ENCODE measurements at places on chromosomes 5 and 9.
A peak's percentile ranks its signal among the peaks of the same experiment; 100 is the strongest.

- no peak for DNase-seq
Measured at GRCh38 chr5:143101725-143102386, 301.6 kb downstream of the NR3C1 start.

DNA sequence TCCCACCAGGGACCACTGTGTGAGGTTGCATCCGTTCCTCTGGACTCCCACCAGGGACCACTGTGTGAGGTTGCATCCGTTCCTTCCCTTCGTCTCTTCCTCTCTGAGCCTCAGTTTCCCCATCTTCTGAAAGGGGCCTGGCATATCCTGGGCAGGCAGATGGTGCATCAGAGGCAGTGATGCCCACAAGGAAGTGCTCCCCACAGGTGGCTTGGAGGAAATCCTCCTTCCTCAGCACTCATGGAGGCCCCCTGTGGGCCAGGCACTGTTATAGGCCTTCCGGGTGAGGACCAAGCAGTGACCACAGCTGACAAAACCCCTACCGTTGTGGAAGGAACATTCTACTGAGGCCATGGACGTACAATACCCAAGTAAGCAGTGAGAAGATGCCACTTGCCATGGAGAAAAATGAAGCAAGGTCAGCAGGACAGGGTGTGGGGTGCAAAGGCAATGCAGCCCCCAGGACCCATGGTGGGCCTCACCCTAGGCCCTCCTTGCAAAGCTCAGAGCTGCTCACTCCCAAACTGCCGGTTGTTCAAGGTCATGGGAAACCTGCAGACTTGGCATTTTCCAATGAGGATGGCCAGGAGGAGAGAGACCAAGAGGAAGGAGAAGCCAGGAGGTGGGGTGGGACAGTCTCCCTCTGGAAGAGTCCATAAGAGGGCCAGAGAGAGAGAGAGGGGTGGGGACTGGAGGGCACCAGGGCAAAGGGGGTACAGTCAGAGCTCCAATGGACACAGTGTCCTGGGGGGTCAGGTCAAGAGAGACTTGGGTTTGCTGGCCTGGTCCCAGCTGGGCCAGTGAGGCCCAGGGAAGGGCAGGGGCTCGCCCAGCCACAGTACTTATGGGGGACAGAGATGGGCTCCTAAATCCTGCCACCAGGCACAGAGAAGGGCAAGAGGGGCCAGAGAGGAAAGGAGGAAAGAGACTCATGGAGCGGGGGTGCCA is 51.1 kb downstream of the C9orf50 start:
- DNase-seq = peak; percentile 45

- DNase-seq = peak; percentile 31
Measured at GRCh38 chr5:96117771-96118651, 156.4 kb upstream of the ELL2 start.

DNA sequence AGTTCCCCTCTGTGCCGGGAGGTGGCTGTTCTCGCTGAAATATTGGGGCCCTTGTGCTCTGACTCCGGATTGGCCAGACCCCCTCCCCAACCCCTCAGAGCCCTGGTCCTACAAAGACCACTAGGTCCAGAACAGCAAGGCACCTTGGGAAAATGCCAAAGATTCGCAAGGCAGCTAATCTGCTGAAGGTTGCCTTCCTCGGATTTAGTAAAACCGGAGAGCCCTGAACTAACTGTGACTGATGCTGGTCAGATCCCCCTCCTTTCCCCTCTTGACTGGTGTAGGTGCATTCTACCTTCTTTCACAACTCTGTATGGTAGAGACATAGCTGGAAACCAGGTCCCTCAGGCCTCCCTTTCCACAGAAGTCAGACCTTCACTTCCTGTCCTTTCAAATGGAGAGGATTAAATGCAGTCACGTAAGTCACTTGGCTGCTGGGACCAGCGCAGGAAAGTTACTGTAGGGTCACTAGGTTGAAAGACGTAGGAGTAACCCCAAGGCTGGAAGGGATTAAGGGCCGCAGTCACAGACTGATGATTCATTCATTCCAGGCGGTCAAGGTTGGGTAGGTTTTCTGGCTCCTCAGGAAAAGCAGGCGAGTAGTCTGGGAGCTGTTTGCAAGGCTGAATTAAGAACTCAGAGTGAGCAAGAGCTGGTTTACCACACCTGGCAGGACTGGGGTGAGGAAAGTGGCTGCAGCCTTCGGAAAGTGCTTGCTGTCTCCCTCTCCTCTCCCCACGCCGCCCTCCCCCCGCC is 5.3 kb downstream of the BARX1 start:
- DNase-seq = no peak

GRCh38 chr9:129910628-129911567 is 75.6 kb downstream of the USP20 start:
- peak; percentile 99 for DNase-seq

- peak; percentile 93 for DNase-seq
Measured at GRCh38 chr5:154371687-154372086, 74.1 kb upstream of the SAP30L start.

DNA sequence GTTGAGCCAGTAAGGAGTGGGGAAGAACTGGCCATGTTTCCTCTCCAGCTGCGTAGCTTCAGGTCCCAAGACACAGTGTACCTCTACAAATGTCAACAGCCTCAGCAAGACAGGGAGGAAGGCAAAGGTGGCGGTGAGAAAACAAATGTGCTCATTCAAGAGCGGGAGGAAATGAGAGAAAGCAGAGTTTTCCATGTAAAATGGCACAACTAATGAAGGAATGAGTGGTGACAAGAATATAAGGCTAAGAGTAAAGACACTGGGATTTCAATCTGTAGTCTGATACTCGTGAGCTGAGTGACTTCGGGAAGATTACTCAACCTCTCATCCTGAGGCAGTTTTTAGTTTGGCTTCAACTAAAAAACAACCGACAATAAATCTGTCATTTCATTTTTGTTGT is 67.6 kb downstream of the DPYSL3 start:
- DNase-seq = peak; percentile 39

- peak; percentile 91 for DNase-seq
Measured at GRCh38 chr9:124259158-124259808, 1.5 kb downstream of the NEK6 start.

DNA sequence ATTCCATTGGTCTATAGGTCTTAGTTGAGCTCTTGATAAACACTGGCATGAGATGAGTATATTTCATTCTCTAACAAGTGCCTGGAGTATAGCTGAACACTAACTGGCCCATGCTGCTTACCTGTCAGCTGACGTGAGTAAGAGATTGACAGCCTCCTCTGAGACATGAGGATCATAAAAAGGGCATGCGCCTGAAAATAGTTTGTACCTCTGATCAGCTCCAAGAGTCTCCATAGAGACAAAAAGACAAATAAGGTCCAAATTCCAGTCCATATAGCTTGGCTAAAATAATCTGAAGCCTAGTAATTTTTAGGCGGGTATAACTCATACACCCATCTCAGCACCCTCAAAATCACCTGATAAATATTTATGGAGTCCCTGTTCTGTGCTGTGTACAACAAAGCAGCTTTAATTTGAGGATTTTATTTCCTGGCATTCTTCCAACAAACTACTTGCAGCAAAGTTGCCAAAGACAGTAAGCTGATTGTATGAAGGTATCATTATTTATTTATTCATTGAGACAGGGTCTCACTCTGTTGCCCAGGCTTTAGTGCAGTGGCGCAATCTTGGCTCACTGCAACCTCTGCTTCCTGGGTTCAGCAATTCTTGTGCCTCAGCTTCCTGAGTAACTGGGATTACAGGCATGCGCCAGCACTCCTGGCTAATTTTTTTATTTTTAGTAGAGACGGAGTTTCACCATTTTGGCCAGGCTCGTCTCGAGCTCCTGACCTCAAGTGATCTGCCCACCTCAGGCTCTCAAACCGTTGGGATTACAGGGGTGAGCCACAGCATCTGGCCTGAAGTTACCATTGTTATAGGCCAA is 16.2 kb upstream of the FSD1L start:
- no peak for DNase-seq

DNA sequence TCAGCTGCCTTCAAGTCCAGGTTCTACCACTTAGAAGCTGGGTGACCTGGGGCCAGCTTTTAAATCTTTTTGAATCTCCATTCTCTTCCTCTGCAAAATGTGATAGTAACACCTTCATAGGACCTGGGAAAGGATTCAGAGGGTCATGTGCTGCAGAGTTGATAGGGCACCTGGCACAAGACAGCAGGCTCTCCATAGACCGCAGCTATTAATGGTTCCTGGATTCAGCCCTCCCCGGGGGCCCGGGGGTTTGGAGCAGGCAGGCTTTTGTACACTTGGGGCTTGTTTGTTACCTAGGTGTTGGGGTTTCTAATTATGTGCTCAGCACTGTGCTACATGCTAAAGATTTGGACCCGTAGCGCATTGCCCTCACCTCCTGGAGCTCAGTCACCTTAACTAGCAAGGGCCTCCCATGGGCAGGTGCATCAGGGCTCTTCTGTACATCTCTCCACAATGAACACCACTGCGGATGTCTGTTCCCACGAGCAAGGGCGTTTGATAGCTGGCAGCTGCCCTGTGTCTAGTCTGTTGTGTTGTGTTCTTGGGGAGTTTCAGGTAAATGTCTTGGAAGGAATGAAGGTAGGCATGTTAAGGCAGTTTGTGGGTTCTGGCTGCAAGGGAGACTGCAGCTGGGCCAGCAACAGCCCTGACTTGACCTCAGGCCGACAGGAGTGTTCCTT is 12.1 kb downstream of the PRRC2B start:
- DNase-seq = no peak

- peak; percentile 57 for DNase-seq
Measured at GRCh38 chr5:87231037-87231808, 36.5 kb upstream of the RASA1 start.

DNA sequence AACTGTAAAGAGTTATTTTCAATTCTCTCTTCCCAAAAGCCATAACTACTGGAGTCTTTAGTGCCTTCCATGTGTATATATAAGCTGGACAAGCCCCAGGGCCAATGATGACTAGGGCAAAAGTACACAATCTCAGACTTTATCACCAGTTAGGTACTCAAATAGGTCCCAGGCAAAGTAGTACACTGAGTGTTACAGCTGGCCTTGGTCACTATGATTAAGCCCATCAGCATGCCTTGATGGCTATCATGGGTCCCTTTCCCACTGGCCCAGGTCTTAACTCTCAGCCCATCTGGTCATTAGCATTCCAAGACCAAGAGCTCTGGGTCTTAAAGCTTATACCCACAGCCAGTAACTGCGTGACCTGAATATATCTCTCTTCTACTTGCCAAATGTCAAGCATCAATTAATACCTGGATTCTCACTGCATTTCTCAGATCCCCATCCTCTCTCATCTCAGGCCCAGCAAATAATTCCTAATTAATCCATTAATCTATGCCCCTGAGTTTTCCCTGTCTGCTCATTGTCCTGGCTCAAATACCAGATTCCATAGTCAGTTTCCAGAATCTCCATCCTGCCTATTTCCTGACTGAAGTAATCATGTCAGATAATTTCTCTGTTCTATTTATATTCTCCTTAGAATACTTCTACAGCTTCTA is 62.3 kb downstream of the NR6A1 start:
- no peak for DNase-seq

DNA sequence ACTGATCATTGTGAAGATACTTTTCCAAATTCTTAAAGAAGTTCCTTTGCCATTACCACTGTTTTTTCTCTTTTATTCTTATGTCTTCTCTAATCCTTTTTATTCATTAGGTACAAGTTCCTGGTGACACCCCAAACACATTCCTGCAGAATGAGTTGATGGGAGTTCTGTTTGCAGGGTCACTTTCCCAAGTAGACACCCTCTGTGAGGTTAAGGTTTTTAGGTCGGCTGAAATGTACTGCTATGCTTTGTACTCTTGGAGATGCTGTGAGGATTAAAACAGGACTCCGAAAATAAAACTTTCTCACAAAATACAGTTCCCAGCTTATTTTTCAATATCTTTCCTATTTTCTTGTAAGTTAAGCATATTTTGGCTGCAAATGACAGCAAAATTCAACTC is 143.3 kb upstream of the TLE4 start:
- DNase-seq = no peak

GRCh38 chr5:170628691-170629565 is 125.1 kb downstream of the KCNIP1 start:
- no peak for DNase-seq

GRCh38 chr9:35470894-35471293 is 19.0 kb upstream of the RUSC2 start:
- peak; percentile 91 for DNase-seq

DNA sequence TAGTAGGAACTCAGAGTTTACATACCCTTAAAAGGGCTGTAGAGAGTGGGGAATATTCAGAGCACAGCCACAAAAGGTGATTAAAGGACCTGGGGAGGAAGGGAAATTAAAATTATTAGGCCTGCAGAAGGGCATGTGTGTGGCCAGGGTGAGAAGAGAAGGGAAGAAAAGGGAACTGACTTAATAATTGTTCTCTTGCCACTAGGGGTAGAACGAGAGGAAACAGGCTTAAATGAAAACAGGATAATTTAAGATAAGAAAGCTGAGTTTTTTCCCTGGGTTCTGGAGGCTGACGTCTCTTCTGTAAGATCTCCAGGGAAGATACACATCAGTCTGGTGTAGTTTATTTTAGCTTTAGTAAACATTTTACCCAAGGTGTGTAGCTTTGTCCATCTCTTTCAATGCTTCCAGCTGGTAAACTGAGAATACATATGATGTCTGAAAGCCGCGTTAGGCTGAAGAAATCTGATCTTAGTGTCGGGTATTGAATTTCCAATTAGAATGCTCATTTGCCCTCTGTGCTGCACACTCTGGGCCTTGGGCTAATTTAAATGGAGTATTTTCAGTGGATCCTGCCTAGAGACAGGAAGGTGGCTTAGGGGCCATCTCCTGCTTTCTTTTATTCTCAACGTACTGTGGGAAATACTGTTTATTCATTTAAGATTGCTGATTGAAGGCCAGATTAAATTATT is 416.8 kb downstream of the TMEM38B start:
- DNase-seq = no peak

- no peak for DNase-seq
Measured at GRCh38 chr5:126591549-126591948, 3.5 kb downstream of the ALDH7A1 start.

DNA sequence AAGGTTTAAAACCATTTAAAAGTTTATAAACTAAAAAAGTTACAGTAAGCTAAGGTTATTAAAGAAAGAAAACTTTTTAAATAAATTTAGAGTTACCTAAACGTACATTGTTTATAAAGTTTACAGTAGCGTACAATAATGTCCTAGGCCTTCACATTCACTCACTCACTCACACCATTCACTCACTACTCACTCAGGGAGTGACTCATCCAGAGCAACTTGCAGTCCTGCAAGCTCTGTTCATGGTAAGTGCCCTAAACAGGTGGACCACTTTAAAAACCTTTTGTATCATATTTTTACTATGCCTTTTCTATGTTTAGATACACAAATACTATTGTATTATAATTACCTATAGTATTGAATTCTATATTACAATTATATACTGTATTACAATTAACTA is 190.8 kb upstream of the RASA1 start:
- no peak for DNase-seq

- DNase-seq = no peak
Measured at GRCh38 chr9:89400403-89401116, 82.3 kb downstream of the SECISBP2 start.

Data from fibroblast of pulmonary artery (primary cell).